ENCODE measurements at places on chromosomes 13 and 19.

- DNase-seq = no peak
These were observed 1.5 kb downstream of the C3 start for GRCh38 chr19:6718741-6719539.

- DNase-seq = no peak
These were observed 1.5 kb downstream of the ACP4 start for GRCh38 chr19:50791594-50792271.

DNA sequence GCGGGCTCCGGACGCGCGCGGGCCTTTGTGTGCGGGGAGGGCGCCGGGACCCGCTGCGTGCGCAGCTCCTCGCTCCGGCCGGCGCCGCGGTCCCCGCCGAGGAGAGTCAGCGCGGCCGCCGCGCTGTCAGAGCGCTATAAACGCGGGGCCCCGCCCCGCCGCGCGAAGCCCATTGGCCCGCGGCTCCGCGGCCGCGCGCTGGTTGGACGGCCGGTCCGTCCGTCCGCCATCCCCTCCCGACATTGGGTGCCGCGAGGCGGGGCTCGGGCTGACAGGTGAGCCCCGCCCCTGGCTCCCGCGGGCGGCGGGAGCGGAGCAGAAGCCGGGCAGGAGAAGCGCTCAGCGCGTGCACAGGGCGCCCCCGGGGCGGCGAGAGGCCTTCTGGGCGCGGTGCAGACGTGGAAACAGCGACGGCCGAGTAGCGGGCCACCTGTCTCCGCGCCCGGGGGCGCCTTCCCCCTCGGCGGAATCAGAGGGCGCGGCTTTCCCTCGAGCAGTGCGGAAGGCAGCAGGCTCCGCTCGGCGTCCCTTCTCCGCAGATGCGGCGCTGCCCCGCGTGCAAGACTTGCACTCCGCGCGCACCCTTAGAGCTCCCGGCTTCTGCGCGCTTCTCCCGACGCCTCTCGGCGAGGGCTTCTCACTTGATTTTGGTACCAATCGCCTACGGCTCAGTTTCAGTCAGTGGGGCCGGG lies at the start of gene EFNB2:
TSS of gene EFNB2 (minus strand) at position 111 of the 692 bp plus-strand sequence. CDS start 698 bp downstream, outside the sequence.
- DNase-seq = peak; percentile 83

DNA sequence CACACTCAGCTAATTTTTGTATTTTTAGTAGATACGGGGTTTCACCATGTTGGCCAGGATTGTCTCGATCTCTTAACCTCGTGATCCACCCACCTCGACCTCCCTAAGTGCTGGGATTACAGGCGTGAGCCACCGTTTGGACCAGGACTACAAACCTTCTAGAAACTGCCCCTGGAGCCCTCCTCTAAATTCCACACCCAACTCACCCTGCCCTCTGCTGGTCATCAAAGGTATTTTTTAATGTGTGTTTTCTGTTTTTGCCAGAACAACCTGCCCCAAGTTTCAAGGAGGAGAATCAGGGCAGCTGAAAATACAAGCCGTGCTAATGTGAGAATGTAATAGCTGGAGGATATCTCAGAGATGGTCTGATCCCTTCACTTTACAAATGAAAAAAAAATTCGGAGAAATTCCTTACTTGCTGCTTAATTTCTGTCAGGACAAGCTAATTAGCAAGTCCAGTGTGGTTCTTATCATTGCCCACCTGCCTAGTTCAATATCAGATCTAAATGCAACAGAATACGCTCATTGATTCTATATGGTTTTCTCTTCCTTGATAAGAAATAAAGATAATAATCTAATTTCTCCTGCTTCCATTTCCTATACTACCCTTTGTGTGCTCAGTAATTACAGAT lies 4.1 kb downstream of the ATP8A2 start:
- peak; percentile 31 for DNase-seq

GRCh38 chr13:27425158-27425917 lies 919 bp downstream of the GTF3A start:
- no peak for DNase-seq

GRCh38 chr13:59706101-59706976 lies 457.4 kb downstream of the DIAPH3 start:
- no peak for DNase-seq

DNA sequence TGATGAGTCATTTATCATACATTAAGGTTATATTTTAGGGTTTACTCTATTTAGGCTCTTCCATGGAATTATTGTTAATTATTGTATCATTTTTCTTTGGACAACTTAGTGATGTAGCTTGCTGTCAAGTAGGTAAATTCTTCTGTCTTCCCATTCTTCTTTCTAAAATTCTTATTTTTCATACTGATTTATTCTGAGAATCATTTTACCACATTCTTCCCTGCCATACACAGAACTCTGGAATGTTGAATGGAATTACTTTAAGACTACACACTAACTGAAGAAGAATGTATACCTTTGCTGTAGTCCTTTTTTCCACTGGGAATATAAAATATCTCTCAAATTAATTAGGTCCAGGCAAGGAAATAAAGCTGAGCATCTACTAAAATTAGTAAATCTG lies 24.5 kb upstream of the SLC7A1 start:
- no peak for DNase-seq
